Activated CD4-positive, CD25-positive, alpha-beta regulatory T cell (primary cell): ENCODE measurements at places on chromosomes 1 and 21.

GRCh38 chr1:101438359-101438758 lies 201.5 kb downstream of the S1PR1 start:
- DNase-seq: no peak

- no peak for DNase-seq
Observed at GRCh38 chr1:40036574-40036973, 4.0 kb upstream of the CAP1 start.

DNA sequence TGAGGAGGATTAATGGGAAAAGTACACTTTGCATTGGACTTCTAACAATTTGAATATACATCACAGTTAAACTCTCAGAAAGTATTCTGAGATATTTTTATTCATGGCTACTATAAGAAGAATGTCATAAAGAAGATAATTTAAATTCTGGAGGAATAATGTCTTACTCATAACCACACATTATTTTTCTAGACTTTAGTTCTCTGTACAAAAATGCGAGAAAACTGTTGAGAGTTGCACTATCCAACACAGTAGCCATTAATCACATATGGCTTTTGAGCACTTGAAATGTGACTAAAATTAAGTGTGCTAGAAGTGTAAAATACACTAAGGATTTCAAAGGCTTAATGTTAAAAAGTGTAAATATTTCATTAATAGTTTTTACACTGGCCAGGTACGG lies 53.8 kb downstream of the CRB1 start:
- no peak for DNase-seq

- no peak for DNase-seq
Observed at GRCh38 chr1:88276163-88276562, 407.9 kb upstream of the PKN2 start.

DNA sequence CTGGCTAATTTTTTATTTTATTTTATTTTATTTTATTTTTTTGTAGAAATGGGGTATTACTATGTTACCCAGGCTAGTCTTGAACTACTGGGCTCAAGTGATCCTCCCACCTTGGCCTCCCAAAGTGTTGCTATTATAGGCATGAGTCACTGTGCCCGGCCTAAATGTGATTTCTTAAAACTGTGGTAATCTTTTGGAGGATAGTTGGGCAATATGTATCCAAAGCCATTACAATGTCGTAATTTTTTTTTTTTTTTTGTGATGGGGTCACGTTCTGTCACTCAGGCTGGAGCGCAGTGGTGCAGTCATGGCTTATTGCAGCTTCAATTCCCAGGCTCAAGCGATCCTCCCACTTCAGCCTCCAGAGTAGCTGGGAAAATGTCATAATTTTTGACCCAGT lies 14.2 kb downstream of the ETV3L start:
- no peak for DNase-seq

DNA sequence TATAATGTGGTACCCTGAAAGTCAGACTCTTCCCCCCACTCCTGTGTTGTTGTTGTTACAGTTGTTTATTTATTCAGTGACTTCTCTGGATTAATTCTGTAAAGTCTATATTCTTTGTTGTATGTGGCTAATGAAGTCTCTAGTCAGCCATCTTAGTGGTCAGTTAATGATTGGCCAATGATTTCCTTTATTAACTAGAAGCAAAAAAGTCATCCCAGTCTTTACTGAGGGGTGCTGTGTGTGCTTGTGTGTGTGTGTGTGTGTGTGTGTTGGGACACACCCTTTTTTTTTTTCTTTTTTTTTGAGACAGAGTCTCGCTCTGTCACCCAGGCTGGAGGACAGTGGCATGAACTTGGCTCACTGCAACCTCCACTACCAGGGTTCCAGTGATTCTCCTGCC lies 37.3 kb upstream of the HYI start:
- DNase-seq: no peak

- no peak for DNase-seq
Observed at GRCh38 chr1:46394108-46394871, at the start of gene FAAH. TSS of gene FAAH (plus strand) at chr1:46394317. CDS start at chr1:46394349, 32 bp downstream.

- no peak for DNase-seq
Observed at GRCh38 chr1:53043271-53043670, 18.7 kb upstream of the PODN start.

DNA sequence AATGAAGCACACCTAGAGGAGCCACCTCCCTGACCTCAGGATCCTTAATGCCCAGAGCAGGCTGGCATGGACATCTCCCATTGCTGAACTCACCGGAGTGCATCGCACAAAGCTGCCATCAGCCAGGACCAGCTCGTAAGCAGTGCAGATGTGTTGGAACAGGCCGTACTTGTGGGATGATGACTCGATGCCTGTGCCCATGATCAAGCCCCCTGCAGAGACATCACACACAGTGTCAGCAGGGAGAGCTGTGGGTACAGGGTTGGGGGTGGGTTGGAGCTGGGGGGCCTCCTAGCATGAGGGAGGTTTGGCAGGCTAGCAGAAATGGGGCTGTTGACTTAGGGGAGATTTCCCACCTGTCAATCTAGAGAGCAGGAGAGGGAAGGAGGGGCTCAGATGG lies 12.0 kb downstream of the DHCR24 start:
- no peak for DNase-seq

- DNase-seq: no peak
Observed at GRCh38 chr1:152501704-152502103, 8.9 kb upstream of the LCE5A start.

DNA sequence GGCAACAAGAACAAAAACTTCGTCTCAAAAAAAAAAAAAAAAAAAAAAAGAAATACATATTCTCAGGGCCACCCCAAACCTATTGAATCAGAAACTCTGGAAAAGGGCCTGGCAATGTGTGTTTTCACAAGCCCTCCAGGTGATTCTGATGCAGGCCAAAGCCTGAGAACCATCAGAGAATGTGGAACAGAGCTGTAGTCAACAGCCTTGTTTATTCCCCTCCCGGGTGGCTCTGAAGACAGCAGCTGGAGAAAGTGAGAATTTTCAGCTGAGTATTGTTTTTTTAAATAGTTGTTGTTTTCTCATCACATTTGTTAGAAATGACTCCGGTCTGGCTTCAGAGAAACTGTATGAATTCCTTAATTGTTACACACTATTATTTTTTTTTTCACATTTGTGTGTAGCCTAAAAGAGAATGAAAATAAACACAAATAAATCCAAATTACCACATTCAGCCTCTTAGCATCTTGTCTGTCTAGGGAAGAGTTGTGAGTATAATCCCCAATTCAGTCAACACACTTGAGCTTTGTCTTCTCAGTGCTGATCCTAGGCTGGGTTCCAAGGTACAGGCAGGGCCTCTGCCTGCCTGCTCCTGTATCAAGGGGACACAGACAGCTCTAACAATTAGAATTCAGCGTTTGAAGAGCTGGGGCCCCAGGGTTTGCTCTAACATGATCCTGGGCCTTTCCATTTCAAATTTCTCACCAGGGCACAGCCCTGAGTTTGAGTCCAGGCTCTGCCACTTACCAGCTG lies 6.6 kb upstream of the AZIN2 start:
- no peak for DNase-seq

- no peak for DNase-seq
Observed at GRCh38 chr1:31627930-31628559, 10.6 kb downstream of the HCRTR1 start.

GRCh38 chr1:160077486-160077885 lies 3.9 kb upstream of the KCNJ9 start:
- DNase-seq: no peak

GRCh38 chr1:24379733-24380315 lies 33.8 kb downstream of the STPG1 start:
- DNase-seq: no peak
